ENCODE measurements at places on chromosomes 2 and 18.
A peak's percentile ranks its signal among the peaks of the same experiment; 100 is the strongest.

DNA sequence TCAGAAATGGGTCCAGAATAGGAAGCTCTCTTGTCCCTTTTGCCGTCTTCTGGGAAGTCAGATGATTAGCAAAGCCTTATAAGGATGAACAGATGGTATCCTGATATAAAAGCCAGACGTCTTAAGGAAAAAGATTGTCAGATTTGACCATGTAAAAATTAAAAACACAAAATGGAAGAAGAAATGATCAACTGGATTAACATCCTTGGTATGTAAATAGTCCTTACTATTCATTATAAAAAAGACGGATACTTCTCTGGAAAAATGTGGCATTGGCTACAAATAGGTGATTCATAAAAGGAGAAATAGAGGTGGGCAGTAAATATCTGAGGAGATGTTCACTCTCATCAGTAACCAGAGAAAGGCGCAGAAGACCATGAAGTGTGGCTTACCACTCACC lies 33.7 kb upstream of the SCLY start:
- DNase-seq: no peak

- no peak for DNase-seq
Measured at GRCh38 chr2:71410696-71411095, 42.7 kb upstream of the DYSF start.

DNA sequence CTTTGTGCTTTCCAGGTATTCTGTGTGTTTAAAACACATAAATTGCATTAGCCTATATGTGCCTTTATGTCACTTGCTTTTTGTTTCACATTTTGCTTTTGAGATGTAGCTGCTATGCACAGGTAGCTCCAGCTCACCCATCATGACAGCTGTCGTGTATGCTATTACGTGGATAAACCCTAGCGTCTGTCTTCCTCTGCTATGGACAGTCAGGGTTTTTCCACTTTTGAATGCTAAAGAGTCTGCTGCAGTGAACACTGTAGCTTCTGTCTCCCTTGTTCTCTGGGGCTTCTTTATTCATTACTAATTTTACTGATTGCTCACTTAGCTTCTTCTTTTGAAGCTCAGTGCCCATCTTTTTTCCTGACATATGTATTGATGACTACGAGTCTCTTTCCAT lies 24.7 kb upstream of the MBP start:
- no peak for DNase-seq

- DNase-seq: peak; percentile 89
Measured at GRCh38 chr2:85758361-85759256, 4.8 kb downstream of the ATOH8 start.

DNA sequence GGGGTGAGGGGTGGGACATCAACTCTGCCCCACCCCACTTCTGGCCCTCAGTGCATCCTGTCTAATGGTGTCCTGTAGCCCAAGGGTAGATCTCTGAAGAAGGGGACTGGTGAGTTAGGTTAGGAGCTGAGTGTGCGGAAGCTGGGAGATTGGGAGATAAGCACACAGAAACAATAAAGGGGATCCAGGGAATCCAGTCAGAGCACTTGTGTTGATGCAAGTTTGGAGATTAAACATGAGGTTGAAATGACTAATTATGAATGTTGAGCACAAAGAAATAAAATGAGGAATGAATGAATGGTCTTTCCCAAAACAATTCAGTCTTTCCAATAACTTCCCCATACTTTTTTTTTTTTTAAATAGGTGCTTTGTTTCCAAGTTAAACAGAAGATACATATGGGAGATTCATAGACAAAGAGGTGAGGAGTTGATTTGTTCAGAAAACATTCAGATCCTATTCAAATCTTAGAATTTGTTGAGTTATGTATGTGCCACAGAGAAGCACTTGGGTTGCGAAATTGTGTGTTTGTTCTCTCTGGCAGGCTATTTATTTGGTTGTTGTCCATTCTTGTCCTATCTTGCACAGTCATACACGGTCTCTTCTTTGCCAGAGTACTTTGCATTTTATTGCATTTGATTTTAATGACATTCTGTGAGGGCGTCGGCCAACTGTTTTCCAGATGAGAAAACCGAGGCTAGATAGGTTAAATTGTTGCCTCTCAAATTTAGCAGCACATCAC lies 31.6 kb upstream of the NABP1 start:
- no peak for DNase-seq

- DNase-seq: no peak
Measured at GRCh38 chr2:210611466-210611865, 55.1 kb downstream of the CPS1 start.

GRCh38 chr2:226189061-226189460 lies 610.6 kb downstream of the IRS1 start:
- no peak for DNase-seq

DNA sequence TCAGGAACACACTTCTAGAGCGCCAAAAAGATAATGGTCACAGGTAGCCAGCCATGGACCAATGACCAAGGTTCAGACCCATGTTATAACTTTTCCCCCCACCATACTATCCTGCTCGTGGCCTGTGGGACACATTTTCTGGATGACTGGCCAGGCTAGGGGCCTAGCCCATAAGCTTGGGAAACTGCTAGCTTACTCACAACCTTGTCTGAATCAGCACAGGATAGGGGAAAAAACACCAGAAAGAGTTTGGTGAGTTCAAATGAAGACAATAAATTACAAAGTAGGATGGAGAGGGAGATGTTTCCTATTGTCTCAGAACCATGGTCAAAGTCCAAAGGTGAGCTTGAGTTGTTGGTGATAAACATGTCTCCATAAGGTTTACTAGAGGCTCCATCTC lies 156.3 kb upstream of the CCDC68 start:
- no peak for DNase-seq

DNA sequence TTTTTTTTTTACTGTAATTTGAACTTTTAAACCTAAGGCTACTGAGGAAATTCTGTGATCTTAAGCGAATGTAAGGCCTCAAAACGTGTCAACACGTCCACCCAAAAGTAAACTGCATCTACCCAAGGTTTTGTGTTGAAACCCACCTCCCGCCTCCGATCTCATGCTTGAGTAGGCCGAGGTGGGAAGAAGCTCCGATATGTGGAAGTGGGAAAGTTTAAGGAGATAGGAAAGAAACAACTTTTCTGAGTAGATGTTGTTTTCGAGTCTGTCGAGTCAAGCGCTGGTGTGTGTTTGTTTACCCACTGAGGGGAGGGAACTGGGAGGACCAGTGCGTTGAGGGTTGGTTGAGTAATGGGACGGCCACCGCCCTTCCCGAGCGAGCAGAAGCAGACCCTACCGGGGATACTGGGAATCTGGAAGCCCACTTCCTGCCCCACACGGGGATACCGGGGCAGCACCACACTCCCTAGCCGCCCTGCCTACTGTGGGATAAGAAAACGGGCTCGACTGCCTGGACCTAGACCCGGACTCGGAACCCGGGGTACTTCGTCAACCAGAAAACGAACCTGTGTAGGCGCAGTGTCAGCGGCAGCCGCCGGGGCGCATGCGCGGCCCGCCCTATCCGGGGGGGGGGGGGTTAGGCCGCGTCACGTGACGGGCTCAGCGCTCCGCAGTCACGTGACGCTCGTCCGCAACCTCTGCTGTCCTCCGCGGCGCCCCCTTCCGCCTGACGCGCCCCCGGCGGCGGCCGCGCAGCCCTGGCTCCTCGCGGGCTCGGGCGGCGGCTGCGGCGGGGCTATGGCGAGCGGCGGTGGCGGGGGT lies at the start of gene RETREG2:
RETREG2 (plus strand) TSS at position 724 of the 825 bp plus-strand sequence; CDS start at position 802, 78 bp downstream.
- DNase-seq: peak; percentile 96

DNA sequence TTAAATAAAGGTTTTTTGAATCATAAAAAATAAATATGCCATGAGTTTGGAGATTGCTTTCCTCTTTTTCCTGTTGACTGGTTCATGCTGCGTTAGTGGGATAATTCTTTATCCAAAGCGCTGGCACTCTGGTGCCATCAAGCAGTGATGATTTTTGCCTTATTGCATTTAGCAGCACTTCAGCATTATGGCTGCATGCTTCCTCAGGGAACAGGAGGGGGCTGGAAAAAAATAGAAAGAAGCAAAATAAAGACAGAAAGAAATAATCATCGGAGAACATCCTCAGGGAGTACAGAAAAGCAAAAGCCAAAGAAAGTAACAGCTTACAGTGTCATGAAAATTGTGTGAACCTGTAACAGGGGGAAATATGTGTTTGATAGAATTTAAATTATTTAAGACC lies 1408.2 kb upstream of the PIK3C3 start:
- DNase-seq: no peak

GRCh38 chr2:40148334-40148733 lies 303.6 kb downstream of the SLC8A1 start:
- no peak for DNase-seq

DNA sequence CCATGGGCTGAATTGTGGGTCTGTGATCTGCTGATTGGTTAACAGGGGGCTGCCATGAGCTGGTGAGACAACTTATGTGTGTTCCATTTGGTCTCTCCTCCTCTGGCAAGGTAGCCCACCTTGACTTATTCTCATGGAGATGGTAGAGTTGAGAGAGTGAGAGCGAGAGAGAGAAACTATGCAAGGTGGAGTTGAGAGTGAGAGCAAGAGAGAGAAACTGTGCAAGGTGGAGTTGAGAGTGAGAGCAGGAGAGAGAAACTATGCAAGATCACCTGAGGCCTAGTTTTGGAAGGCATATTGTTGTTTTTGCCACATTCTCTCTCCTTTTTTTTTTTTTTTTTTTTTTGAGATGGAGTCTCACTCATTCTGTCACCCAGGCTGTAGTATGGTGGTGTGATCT lies 155.7 kb downstream of the UBR3 start:
- DNase-seq: no peak

- no peak for DNase-seq
Measured at GRCh38 chr2:2134037-2134436, 197.0 kb downstream of the MYT1L start.

DNA sequence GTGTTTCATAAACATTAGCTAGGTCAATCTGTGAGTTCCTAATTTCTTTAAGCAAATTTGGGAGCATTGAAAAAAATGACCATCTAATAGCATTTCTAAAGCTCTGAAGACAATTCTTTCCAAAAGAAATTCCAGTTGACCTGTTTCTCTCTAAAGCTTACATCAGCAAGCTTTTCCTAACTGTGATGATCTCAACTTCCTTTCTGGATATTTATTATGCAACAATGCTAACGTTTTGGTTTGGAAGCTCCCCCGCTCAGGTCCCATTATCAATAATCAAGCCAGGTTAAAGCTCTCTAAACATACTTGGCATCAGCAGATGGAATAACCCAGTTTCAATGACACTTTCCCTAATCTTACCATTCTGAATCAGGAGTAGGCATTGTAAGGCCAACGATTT lies 196.3 kb upstream of the TANK start:
- no peak for DNase-seq

GRCh38 chr2:99793022-99793421 lies 303.2 kb upstream of the REV1 start:
- DNase-seq: no peak

- no peak for DNase-seq
Measured at GRCh38 chr2:223853425-223853837, 16.0 kb upstream of the AP1S3 start.

- no peak for DNase-seq
Measured at GRCh38 chr2:225367482-225367881, 32.0 kb upstream of the NYAP2 start.

DNA sequence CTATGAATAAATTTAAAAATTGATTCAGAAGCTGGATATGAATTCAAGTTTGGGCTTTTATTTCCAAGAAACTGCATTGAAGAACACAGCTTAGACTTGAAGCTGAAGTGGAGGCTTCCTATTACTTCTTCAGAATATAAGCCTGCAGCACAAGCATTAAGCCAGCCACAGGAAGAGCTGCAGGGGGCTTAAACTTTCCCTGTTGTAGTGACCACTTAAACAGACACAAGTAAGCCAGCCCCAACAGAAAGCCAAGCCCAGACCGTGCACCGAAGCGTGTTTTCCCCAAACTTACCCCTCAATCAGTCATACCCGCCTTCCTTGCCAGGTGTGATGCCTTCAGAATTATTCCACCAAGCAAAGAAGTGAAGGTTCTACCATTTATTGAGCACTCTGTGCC lies 28.7 kb downstream of the ERMN start:
- no peak for DNase-seq

GRCh38 chr18:75114231-75114764 lies 94.6 kb downstream of the PTGR3 start:
- no peak for DNase-seq

GRCh38 chr2:63488118-63488713 lies 100.1 kb downstream of the WDPCP start:
- DNase-seq: peak; percentile 42

DNA sequence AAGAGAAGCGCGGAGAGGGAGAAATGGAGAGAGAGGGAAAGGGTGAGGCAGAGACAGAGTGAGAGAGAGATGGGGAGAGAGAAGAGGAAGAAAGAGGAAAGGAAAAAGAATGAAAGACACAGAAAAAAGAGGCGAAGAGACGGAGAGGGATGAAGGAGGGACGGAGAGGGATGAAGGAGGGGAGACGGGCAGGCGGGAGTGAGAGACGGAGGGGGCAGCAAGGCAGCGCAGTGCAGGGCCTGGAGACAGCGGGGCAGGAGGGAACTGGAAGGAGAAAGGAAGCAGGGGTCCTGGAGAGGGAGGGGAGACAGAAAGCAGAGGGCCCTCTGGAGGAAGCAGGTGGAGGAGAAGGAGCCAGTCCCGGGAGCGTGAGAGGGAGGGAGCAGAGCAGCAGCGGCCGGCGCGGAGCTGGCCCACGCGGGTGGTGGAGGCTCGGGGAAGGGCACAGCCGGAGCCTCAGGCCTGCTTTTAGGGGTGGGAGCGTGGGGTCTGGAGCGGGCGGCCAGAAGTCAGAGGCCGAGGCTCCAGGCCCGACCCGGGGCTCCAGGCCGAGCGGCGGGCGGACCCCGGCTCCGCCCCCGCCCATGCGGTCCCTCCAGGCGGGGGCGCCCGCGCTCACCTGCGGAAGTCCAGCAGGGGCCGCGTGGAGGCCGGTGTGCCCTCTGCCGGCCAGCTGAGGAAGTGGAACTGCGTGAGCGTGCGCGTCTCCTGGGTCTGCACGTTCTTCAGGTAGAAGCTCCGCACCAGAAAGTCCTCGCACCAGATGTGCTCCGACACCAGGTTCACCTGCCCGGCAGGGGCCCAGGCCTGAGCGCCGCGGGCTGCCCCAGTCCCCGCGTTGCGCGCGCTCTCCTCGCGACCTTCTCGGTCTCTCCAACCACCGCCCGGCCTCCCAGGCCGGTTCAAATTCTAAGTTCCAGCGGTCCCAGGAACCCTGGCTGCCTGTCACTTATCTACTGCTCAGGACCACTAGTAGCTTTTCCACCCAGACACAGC lies 14.5 kb downstream of the PTPRN start:
- peak; percentile 92 for DNase-seq

DNA sequence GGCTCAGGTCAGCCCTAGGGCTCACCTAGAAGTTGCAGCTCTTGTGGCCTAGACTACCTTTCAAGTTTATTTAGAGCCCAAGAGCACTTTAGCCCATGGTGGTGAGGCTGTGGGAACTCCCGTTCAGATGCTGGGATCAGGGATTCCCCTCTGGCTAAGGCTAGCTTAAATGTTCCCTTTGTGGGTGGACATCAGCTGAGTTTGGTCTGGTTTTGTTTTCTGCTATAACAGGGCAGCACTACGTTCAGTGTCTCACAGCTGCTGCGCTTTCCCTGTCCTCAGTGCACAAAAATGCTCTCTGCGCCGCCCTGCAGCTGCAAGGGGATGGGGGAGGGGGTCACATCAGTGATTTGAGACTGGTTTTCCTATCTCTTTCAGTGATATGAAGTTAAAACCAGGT lies 170.5 kb upstream of the KCNJ3 start:
- DNase-seq: no peak
